Hepatocyte (in vitro differentiated cells): ENCODE measurements at places on chromosomes 7 and 10.

GRCh38 chr10:132588301-132589013, 50.9 kb downstream of the INPP5A start:
- DNase-seq = no peak

- DNase-seq = no peak
These were observed 50.0 kb downstream of the ESYT2 start for GRCh38 chr7:158779061-158780000.

GRCh38 chr7:110066843-110067242, 1024.1 kb upstream of the LRRN3 start:
- DNase-seq = no peak

DNA sequence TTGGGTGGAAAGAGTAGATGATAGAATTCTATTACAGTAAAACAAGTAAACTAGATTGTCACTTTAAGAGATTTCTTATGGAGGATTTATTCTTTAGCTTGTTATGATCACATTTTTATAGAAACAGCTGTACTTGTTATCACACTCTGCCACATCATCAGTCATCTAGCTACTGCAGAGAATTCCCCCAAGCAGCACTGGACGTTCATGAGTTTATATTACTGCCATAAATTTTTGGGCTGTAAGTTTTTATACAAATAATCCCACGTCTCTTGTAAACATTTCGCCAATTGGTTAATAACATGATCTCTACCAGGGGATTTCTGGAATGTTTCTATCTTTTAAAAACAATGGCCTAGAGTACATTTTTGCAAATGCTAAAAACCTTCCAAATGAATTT, 238.8 kb downstream of the POLR1F start:
- DNase-seq = no peak

DNA sequence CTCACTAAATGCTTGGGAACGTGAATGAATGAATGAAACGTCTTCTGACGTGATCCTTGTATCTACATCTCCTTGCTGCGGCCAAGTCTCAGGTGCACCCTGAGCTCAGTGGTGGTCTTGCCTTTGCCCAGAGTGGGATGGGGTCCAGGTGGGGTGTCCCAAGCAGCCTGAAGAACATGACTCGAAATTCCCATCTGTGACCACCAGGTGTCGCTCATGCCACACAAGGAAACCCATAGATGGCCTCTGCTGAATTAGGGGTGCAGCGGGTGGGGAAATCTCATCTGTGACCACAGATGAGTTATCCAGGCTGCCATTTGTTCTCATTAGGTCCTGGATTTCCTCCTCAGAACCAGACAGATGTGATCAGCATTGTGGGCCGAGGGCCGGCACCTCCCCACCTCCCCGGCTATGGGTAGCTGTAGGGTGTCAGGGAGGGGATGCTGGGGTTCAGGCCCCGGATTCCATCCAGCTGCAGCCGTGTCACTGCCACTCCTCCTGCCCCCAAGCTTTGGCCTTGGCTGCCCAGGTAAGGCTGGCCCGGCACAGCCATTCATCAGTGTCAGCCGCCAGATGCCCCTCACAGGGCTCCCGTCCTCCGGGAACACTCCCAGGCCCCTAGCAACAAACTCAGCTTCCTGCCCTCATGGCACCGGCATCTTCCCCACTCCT, 21.0 kb upstream of the GNA12 start:
- peak; percentile 76 for DNase-seq

- DNase-seq = no peak
These were observed 12.2 kb upstream of the LFNG start for GRCh38 chr7:2507208-2507916.

GRCh38 chr10:73875139-73875475, 752 bp upstream of the CAMK2G start:
- no peak for DNase-seq

GRCh38 chr10:1255118-1255517, 198.9 kb downstream of the WDR37 start:
- no peak for DNase-seq

DNA sequence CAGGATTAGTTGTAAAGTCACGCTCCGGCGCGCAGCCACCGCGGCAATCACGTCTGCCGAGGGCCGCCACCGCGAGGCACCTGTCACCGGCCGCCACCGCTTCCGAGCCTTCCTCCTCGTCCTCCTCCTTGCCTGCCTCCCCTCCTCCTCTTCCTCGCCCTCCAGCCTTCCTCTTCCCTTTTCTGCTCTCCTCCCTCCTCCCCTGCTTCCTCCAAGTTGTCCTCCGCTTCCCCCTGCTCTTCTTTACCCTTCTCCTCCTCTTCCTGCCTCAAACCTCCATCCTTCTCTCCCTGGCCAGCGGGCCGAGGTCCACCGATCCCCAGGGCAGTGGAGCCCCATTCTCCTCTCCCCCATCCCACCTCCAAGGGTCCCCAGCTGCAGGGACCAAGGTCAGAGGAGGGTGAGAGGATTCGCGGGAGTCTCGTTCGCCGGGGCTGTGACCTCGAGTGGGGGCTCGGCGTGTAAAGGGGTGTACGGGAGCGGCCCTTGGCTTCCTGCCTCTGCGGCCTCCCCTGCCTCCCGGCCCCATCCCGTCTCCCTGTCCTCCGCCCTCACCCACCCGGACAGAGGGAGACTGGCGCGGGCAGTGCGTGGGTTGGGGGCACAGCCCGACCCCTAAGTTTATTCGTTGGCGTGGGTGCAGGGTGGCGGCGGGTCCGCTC, 89.5 kb upstream of the PAX2 start:
- DNase-seq = no peak

- no peak for DNase-seq
These were observed 256.0 kb downstream of the AHR start for GRCh38 chr7:17554341-17555015.

DNA sequence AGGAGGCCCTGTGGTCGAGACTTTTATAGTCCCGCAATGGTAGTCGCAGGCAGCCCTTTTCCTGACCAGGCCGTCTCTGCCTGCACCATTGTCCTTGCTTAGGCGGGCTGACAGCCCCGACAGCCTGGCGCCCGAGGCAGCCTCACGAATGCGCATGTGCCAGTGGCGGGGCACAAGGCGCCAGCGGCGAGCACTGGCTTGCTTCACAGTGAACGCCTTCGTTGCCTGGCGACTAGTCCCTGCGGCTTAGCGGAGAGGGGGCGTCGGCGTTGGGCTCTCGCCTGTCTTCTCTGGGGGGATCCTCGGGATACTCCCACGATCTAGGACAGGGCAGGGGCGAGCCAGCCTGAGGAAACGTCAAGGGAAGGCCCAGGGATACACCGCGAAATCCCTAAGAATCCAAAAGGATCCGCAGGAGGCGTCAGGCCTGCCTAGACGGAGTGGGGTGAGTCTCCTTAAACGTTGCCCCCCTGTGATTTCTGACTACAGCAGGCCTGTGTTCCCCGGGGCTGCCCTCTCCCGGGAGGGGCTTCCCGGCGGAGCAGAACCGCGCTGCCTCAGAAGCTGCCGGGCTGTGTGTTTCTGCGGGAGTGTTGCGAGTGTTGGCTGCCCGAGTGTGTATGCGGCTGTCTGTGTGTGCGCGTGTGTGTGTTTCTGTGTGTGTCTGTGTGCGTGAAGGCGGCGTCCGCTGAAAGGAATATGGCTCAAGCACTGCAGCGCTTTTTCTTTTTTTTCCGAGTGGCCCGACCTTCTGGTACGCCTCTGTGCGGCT, 20.5 kb upstream of the ZNF273 start:
- no peak for DNase-seq

- DNase-seq = no peak
These were observed 6.6 kb downstream of the GDF10 start for GRCh38 chr10:47306387-47307210.

DNA sequence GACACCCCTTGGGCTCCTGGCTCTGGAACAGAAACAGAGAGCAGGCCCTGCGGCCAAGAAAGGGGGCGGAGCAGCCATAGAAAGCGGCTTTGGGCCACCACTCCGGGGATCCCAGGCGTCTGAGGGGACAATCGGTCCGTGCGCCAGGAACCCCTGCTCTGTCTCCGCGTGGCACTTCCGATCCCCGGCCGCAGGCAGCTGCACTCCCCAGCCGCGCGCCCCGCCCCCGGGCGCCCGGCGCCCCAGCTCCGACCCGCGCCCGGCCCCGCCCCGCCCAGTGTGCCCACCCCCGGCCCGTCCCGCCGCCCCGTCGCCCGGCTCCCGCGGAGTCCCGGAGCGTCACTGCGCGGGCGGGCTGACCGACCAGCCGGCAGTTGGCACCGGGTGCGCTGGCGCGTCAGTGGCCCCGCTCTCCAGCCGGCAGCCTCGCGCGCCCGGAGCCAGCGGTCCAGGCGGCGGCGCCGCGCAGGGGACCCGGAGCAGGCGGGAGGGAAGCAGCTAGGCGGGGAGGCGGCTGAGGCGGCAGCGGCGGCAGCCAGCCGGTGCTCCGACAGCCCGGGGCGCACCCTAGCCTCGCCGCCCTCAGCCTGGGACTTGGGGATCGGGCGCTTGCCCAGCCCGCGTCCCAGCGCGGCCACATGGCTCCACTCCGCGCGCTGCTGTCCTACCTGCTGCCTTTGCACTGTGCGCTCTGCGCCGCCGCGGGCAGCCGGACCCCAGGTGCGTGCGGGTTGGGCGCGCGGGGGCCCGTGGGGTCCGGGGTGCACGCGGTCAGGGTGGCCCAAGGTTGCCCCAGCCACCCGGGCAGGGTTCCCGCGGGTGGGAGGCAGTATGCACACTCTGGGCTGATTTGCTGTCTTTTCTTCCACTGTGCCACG, at the start of gene ADAMTS14:
ADAMTS14 (plus strand) TSS at position 342 of the 878 bp plus-strand sequence; CDS start at position 639, 297 bp downstream.
- DNase-seq = peak; percentile 62

DNA sequence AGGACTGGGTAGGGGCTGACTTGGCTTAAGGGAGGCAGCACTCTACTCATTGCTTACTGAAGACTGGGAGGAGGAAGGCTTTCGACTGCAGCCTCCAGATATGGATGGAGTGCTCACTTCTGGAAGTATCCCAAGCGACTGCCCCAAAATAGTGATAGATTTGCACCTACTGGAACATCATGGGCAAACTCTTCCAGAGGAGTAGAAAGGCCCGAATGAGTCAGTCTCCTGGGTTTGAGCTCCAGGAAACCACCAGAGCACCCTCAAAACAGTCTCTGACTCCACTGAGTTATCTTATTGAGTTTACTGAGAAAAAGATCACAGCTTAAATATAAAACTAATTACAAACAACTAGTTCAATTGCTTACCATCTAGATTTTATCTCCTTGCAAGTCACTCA, 37.2 kb upstream of the PDLIM1 start:
- no peak for DNase-seq

DNA sequence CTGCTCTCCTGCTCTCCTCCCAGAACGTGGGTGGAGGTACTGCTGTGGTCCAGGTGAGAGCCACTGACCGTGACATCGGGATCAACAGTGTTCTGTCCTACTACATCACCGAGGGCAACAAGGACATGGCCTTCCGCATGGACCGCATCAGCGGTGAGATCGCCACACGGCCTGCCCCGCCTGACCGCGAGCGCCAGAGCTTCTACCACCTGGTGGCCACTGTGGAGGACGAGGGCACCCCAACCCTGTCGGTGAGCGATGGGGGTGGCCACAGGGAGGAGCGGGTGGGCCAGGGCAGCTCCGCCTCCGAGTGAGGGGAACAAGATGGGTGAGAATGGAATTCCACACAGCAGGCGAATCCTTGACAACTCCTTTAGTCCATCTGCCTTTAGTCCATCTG, 22.1 kb upstream of the C10orf105 start:
- no peak for DNase-seq

DNA sequence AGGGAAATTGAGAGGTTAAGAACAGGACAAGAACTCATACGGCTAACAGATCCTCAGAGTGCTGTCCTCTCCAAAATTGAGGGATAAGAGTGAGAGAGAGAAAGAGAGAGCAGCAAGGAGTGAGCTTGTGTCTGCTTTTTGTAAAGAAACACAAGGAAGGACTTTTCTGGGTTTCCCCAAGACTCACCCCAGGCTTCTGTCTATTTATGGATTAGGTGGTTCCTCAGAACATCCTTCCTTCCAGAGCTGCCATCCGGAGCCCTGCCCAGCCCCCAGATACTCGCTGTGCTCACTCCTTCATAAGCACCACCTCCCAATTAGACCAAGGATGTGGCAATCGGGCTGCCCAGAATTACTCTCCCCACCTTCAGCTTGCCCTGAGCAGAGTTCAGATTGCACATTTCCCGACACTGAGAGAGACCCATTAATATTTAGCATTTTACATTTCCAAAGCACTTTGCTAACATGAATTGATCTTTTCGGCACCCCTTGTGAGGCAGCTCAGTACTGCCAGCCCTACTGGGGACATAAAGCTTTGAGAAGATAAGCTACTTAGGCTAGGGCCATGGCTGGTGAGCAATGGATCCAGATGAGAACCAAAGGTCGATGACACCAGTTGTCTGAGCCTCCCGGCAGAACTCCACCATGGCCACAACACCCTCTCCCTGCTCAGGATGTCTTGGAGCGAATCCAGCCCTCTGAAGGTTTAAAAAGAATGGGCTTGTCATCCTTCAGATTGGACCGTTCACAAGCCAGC, 19.2 kb upstream of the R3HCC1L start:
- DNase-seq = no peak

- no peak for DNase-seq
These were observed 14.0 kb upstream of the ZNF273 start for GRCh38 chr7:64888901-64889685.

DNA sequence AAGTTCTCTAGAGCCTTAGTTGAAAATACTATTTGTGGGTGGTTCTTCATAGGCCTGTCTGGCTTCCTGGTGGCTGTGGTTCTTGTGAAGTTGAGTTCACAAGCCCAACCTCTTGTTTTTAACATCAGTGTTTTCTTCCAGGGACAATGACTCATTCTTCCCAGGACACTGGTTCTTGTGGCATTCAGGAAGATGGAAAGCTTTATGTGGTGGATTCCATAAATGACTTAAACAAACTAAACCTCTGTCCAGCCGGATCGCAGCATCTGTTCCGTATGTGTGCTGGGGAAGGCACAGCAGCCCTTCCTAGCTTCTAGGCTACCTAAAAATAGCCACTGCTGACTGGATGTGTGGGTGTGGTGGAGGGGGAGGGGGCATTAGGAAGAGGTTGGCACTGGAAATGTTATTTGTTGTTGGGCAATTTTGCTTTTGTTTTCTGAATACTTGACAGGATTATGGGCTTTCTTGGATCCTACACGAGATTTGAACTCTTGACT, 3.9 kb downstream of the LSMEM1 start:
- DNase-seq = peak; percentile 56

- no peak for DNase-seq
These were observed 44.2 kb downstream of the ZCCHC24 start for GRCh38 chr10:79401015-79401921.

DNA sequence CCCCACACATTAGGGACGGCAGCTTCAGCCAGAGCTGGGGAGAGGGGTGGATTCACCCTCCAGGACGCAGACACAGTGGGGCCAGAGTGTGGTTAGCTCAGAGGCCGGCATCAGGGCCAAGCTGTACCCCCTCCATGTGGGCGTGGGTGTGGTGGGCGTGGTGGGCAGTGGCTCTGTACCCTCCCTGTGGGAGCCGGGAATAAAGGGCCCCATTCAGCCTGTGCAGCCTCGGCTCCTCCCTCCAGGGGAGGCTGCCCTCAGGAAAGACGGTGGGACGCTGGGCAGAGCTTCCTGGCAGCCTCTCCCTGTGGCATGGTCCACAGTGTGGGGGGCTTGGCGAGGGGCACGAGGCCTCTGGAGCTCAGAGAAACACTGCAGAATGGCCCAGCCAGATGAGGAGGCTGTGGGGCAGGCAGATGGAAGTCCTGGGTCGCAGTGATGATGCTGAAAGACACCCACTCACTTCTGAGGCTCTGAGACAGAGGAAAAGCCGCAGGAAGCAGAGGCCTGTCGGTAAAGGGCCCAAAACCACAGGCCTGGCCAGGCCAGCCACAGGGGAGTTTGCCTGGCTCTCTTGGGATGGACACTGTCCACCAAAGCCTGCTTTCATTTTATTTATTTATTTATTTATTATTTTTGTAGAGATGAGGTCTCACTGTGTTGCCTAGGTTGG, 108.0 kb downstream of the SH3PXD2A start:
- DNase-seq = no peak

GRCh38 chr7:107622894-107623293, 37.7 kb upstream of the SLC26A4 start:
- no peak for DNase-seq
